Aorta (tissue), 5 donors: ENCODE measurements at places on chromosomes 3 and 15. TPM values are rescaled to one million over a fixed set of nuclear protein-coding genes. Genes with fewer than 3 reads are reported as not detected.

The UMPS gene
- 15.9 TPM for total RNA-seq

- DNase-seq, result peak; percentile 69
These were observed 588.7 kb upstream of the CBLB start for GRCh38 chr3:106457281-106458180.

DNA sequence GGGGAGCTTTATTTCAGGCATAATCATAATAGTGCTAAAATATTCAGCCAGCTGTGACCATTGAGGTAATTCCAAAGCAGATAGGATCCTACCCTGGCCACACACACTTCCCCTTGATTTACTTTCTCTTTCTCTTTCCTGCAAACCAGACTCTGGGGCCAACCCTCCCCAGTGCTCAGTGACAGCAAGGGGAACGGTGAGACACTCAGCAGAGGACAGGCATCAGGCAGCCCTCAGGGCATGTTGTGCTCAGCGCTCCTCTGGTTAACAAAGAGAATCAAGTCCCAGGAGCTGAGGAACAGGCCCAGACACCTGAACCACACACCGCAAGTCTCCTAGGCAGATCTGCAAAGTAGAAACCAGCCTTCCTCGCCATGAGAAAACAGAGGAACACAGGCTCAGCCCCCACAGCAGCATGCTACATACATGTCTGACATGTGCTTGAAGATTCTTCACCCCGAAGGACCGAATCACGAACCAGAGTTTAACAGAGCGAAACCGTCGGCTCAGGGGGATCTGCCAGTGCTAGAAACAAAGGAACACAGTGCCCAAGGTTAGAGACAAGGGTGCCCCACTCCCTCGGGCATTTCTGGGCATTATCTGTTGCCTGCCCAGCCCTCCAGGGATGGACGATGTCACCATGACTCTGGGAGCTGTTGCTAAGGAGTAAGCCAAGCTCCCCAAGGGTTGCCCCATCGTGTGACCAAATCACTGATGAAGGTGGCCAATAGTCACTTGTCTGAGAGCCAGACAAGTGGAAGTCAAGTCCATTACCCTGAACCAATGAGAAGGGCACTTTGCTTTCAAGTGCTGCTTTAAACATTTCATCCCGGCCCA lies 17.5 kb downstream of the HDC start:
- DNase-seq, result peak; percentile 55

DNA sequence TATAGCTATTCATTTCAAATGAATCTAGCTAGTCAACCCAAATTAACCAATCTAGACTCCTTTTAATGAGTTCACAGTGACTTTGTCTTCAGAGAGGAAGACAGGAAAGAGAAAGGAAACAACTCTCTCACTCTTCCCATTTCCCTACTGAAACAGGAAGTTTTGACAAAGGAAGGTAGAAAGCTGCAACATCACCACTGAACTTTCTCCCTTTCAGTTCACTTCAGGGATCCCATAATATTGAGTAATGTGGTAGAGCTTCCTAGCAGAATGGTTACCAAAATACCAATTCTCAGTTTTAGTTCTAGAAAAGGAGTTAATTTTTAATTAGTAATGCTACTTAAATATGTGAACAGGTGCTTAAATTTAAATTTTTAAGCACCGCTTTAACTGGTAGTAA lies 7.5 kb downstream of the VPS13C start:
- DNase-seq, result no peak

The IGDCC3 gene
- total RNA-seq, result not detected

- no peak for DNase-seq
These were observed 45.8 kb upstream of the PPP4R2 start for GRCh38 chr3:72950801-72951200.

The PCCB gene
- total RNA-seq, result 18.7 TPM

- DNase-seq, result no peak
These were observed 51.9 kb upstream of the SNRPA1 start for GRCh38 chr15:101346928-101347327.

The CLDN11 gene
- 5.1 TPM for total RNA-seq

DNA sequence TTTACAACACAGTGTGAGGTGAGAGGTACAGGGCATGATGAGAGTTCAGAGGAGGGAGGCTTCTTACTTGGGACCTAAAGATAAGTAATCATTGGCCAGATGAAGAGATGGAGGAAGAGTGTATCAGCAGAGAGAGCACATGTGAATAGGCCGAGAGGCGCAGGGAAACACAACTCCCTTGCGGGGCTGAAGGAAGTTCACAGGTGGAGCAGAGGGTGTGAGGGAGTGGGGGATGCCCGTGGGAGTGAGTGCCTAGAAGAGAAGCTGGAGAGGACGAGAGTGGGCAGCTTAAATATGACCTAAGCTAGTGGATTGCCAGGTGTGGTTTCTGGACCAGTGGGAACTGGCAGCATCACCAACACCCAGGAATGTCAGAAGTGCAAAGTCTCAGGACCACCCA lies 98.2 kb upstream of the TBC1D5 start:
- DNase-seq, result no peak

- no peak for DNase-seq
These were observed 44.1 kb downstream of the MASP1 start for GRCh38 chr3:187247398-187247797.

GRCh38 chr3:55676643-55677042 lies 189.5 kb upstream of the WNT5A start:
- DNase-seq, result no peak

- DNase-seq, result no peak
These were observed 48.0 kb upstream of the FSTL1 start for GRCh38 chr3:120498556-120499346.

DNA sequence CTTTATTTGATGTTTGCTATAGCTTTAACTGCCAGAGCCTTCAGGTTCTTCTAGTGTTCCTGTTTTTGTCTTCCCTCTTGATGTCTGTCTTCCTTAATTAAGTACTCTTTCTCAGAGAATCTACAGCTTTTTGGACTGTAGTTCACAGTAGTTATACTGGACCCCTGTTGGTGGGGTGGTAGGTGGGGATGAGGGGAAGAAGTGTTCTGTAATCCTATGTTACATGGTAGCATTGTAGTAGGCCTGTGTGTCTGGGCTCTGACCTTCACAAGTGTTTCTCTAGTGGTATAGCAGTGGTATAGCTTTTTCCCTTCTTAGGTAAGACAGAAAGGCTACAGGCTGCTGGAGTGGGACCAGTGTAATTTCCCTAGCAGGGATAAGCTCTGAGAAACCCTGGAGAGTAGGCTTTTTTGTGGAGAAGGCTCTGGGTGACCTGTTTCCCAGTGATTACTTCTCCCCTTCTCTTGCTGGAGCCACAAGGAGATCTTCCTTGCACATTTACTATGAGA lies 59.6 kb downstream of the CHRNA7 start:
- no peak for DNase-seq

GRCh38 chr15:90095521-90095959 lies 6.7 kb downstream of the IDH2 start:
- DNase-seq, result no peak

DNA sequence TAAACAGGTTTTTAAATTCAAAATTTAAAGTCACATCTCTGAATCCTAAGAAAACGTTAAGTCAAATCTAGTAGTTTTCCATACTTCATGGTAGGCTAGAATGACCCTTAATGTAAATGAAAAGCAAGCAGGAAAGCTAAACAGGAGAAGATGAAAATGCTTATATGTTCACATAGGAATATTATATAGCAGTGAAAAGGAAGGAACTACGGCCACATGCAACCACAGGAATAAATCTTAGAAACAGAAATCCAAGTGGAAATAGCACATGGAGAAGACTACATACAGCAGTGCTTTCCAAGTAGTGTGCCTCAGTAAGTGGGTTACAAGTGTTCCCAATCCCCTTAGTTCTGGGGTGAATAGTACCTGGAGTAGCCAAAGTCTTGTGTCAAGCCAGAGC lies 296.2 kb downstream of the FHIT start:
- no peak for DNase-seq

GRCh38 chr3:187813198-187813597 lies 67.9 kb upstream of the BCL6 start:
- no peak for DNase-seq

DNA sequence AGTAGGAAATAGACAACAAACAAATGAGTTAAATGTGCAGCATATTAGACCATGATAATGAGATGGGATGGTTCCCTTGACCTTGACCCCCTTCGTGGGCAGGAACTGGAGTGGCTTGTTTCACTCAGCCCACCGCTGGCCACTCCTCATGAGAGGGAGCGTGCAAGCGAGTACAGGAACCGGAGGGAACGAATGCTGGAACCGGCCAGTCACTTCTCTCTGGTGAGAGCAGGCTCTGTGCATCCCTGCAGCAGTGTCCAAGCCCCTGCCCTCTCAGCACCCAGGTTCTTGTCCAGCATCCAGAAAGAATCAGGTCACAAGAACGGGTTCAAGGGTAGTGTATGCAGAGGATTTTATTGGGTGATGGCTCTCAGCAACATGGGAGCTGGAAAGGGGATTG lies 17.2 kb upstream of the IREB2 start:
- no peak for DNase-seq

- no peak for DNase-seq
These were observed 135.6 kb downstream of the OPA1 start for GRCh38 chr3:193728429-193729087.

DNA sequence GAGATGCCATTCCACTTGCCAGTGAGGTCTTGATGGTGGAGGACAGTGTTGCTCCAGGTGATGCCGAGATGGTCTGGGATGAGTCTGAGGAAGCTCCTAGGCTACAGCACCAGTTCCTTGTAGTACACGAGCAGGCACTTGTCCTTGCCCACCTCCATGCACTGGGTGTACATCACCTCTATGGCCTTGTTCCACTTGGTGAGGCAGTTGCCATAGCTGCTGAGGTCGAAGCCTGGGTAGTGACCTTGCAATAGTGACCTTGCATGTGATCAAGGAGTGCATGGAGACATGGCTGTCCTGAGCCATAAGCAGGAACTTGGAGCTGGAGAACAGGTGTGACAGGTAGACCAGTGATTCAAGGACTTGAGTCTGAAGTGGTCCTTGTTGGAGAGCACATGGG lies 47.6 kb downstream of the CDIN1 start:
- DNase-seq, result no peak

The MST1 gene
- 16.9 TPM for total RNA-seq

The CLDN1 gene
- total RNA-seq, result 1.8 TPM

The PRR20G gene
- not detected for total RNA-seq

The SERINC4 gene
- total RNA-seq, result not detected

- DNase-seq, result peak; percentile 95
These were observed at the start of gene UBR1 for GRCh38 chr15:43105778-43106485. Gene UBR1 (minus strand): TSS chr15:43106038. CDS start chr15:43106022, 16 bp downstream.

DNA sequence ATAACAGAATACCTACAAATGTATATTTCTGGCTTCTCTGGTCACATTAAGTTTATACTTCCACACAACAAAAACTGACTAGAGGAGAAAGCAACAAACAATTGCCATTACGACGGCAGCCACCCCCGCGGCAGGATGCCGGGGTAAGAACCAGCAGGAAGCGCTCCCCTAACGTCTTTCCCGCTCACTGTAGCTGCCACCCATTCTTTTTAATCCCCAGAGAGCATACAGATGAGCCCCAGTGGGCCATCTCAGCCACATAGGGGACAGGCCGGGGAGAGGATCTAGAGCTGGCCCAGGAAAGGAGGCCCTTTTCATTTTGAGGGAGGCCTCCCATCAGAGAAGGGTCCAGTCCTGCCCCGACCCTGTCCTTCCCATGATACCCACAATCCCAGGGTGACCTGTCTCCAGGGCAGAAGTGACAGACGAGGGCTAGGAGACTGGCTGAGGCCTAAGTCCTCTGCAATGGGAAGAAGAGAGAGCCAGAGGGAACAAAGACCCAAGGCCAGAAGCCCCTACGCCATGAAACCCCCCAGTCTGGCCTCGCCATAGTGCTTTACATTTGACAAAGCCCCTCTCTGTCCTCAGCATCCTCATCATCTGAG lies 3.6 kb upstream of the CALML4 start:
- peak; percentile 37 for DNase-seq

GRCh38 chr3:195911041-195911945 lies 2.9 kb upstream of the TNK2 start:
- DNase-seq, result peak; percentile 18

DNA sequence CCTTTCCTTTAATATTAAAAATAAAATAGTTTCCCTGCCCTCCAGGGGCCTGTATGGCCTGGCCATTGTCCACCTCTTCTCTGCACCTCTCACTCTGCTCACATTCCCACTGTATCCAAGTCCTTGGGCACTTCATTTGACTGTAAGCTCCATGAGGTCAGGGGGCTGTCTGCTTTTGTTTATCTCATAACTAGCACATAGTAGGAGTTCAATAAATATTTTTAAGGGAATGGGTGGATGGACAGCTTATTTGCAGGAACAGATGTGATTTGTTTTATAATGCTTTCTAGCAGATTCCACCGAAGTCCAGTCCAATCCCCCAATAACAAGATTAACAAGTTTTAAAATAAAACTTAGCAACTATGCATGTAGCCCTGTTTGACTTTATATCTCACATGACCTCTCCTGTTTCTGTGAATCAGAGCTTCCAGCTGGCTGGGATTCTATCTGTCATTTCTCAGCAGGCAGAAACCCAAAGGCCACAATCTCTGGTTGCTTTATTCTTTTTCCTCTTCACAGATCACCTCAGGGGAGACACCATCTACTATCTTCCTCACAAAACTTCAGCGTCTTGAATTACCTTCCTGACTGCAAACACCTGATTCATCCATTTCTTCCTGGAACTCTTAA lies 123.0 kb upstream of the NR2F2 start:
- DNase-seq, result no peak

The IRAK2 gene
- total RNA-seq, result 8.3 TPM

The UNC13C gene
- 2.1 TPM for total RNA-seq

The HGD gene
- total RNA-seq, result 0.39 TPM

GRCh38 chr3:128610451-128611070 lies 40.1 kb downstream of the RPN1 start:
- no peak for DNase-seq

GRCh38 chr3:5220193-5220592 lies 32.7 kb downstream of the EDEM1 start:
- DNase-seq, result no peak

DNA sequence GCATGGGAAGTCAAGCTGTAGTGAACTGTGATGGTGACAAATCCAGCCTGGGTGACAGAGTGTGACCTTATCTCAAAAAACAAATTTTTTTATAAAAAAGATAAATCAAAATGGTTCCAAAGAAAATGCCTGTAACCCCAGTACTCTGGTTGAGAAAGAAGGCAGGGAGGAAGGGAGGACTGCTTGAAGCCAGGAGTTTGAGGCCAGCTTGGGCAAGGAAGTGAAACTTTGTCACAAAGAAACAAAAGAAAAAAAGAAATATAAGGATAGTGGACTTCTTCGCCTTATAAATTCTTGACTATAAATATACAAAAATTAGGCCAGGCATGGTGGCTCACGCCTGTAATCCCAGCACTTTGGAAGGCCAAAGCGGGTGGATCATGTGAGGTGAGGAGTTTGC lies 34.1 kb downstream of the SMARCC1 start:
- no peak for DNase-seq
